NCI-H82 (cell line): ENCODE measurements at places on chromosomes 1 and 21.

GRCh38 chr1:69377507-69377906 lies 190.2 kb upstream of the LRRC7 start:
- DNase-seq = no peak

DNA sequence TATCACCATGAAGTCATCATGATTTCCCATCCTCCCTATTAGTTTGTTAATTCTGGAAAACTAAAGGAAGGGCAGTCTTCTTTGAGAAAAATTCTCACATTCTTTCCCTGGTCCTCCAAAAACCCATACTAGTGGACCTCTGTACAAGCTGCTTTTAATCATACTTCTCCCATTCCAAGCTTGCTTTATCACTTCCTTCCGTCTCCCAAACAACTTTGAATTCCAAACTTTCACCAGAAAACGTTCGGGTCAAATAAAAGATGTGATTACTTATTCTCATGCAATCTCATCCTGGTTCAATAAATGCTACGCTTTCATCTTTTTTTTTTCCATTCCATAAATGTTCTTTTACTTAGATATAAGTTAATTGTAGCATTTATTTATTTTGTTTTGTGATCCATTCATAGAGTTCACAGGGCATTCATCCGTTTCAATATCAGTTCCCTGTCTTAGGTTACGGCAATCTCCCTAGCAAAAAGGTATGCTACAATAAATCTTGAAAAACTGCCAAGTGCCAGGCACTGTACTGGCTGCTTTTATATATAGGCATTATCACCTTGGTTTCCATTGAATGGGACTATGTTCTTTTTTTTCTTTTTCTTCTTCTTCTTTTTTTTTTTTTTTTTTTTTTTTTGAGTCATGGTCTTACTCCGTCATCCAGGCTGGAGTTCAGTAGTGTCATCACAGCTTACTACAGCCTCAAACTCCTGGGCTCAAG lies 100.2 kb upstream of the GREM2 start:
- no peak for DNase-seq

- DNase-seq = no peak
Observed at GRCh38 chr1:10057343-10057742, 24.6 kb downstream of the UBE4B start.

- peak; percentile 54 for DNase-seq
Observed at GRCh38 chr1:61742620-61743430, 545 bp downstream of the PATJ start.

GRCh38 chr1:200334661-200335256 lies 75.1 kb downstream of the ZNF281 start:
- DNase-seq = no peak

- no peak for DNase-seq
Observed at GRCh38 chr1:7526196-7526866, 244.8 kb upstream of the VAMP3 start.

- DNase-seq = no peak
Observed at GRCh38 chr1:39525366-39526165, 34.1 kb downstream of the BMP8A start.

GRCh38 chr1:147496571-147497210 lies 44.6 kb upstream of the BCL9 start:
- DNase-seq = peak; percentile 60

- DNase-seq = no peak
Observed at GRCh38 chr1:107343601-107344000, 202.8 kb downstream of the NTNG1 start.

GRCh38 chr1:21834666-21835065 lies 22.6 kb downstream of the LDLRAD2 start:
- DNase-seq = no peak
